ENCODE measurements at places on chromosomes 2 and 18. TPM values are rescaled to one million over a fixed set of nuclear protein-coding genes. Genes with fewer than 3 reads are reported as not detected.

Gene LRRTM1
- 19.8 TPM for polyA plus RNA-seq

Gene C2orf81
- polyA plus RNA-seq = 5.5 TPM

Gene RIT2
- polyA plus RNA-seq = 0.13 TPM

Gene HNMT
- polyA plus RNA-seq = 78.8 TPM

Gene MC2R
- not detected for polyA plus RNA-seq

Gene IL1B
- 0.65 TPM for polyA plus RNA-seq

Data from left kidney (tissue), 8 donors.